ENCODE measurements at places on chromosomes 5 and 9.

GRCh38 chr9:89051421-89052025 is 60.3 kb downstream of the S1PR3 start:
- DNase-seq, result no peak

- DNase-seq, result no peak
These were observed 53.7 kb downstream of the MTMR12 start for GRCh38 chr5:32259033-32259432.

- no peak for DNase-seq
These were observed 39.1 kb upstream of the ITGA1 start for GRCh38 chr5:52748590-52748989.

GRCh38 chr9:114806526-114806900 is 674 bp upstream of the TNFSF15 start:
- no peak for DNase-seq

- DNase-seq, result no peak
These were observed 193.3 kb downstream of the PALM2AKAP2 start for GRCh38 chr9:109973336-109973735.

DNA sequence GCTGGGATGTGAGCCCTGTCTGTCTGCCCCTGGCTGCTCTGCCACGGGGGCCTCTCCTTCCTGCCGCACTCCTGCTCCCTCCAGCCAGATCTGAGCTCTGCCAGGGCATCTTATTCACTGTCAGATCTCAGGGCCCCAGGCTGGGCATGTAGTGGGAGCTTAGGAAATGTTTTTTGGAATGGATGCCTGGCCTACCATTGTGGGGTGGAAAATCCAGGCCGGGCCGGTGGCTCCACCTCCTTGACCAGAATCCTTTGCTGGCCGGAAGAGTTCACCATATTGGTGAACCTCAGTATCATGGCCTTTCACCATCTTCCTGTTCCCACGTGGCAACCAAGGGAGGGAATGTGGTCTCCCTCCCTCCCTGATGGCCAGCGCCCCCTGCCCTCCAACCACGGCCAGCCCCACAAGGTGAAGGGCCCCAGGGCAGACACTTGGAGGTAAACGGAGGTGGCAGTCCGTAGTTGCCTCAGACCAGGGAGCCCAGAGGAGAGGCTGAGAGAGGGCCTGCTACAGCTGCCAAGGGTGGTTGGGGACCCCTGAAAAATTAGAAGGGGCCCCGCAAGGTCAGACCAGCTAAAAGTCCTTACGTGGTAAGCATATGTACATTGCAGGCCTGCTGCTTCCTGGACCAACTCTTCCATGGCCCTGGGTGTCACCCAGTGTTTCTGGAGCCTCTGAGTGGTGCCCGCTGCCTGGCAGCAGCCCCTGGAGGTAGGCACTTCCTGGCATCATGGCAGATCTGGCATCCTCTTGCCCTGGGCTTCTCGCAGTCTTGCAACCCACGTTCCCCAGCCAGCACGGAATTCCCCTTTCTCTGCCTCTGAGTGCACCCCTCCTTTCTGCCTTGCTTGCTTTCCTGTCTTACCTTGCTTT is 153.3 kb downstream of the RGS3 start:
- no peak for DNase-seq

- no peak for DNase-seq
These were observed 89.2 kb downstream of the PDE6A start for GRCh38 chr5:149855366-149855765.

GRCh38 chr9:83166372-83166771 is 103.4 kb upstream of the RASEF start:
- DNase-seq, result no peak
